ENCODE measurements at places on chromosomes 7 and 10.

DNA sequence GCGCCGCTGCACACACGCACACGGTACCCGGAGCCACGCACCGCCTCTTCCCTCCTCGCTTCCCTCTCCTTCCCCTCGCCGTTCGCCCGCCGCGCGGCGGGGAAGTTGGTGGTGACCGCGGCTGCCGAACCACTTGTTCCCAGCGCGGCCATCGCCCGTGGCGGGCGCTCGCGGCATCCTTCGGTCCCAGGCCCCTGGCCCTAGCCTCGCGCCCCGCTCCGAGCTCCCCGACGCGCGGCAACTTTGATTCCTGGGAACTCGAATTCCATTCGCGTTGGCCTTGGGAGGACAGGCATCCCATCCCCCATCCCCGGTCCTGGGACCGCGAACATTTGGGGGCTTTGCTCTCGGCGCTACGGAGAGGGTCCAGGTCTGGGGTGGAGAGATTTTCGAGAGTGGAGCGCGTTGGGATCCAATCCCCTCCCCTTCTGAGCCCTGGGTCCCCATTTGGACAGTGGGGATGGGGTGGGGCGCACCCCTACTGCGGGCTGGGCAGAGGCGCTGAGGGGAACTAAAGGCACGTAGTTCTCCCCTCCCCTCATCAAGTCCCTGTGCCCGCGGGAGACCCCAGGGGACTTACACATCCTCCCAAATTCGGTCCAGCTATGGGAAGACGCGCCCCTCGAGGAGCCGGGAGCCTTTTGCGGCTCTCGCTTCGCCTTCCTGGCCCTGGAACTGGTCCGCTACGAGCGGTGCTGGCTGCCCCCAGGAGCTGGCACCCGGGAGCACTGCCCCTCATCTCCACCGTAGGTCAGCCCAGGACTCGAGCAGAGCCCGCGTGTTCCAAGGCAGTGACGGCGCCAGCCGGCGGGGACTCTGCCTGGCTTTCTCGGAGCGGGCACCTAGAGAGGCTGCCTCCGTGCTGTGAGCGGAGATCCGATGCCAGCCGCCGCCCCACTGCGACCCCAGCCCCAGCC is 834 bp downstream of the CDH23 start:
- no peak for DNase-seq

GRCh38 chr7:132858251-132858650 is 223.6 kb downstream of the CHCHD3 start:
- no peak for DNase-seq

GRCh38 chr10:124120410-124121061 is 27.1 kb upstream of the CHST15 start:
- DNase-seq = no peak

DNA sequence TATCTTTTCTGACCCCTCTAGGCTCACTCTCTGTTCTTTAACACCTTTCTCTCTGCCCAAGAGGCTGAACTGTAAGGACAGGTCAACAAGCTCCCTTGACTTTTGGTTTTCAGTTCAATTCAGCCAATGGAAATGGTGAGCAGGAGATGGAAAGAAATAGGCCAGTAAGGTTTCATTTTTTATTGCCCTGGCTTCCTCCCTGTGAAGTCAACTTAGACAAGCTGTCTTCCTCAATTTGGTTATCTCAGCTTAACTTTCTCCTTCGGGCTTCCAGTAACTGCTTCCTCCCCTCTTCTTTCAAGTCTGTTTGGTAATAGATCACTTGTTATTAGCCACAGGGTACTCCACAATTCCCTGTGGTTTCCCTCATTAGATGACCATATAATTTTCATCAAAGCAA is 19.7 kb downstream of the LIPK start:
- no peak for DNase-seq

All from stimulated activated CD8-positive, alpha-beta memory T cell treated with anti-CD3 and anti-CD28 coated beads, Interleukin-4, amount 100 ng/mL, for 1 hour (primary cell).